ENCODE measurements at places on chromosomes 2 and 18. TPM values are rescaled to one million over a fixed set of nuclear protein-coding genes. Genes with fewer than 3 reads are reported as not detected.

The LIMS4 gene
- 0.59 TPM for total RNA-seq

The AQP12A gene
- total RNA-seq: not detected

The DES gene
- 0.08 TPM for total RNA-seq

The ABHD1 gene
- 1.3 TPM for total RNA-seq

The NCKAP5 gene
- total RNA-seq: 1.7 TPM

The CNGA3 gene
- total RNA-seq: not detected

The IL1RN gene
- 0.43 TPM for total RNA-seq

The LINC00305 gene
- total RNA-seq: not detected

The PRKCE gene
- total RNA-seq: 13.1 TPM

The RAB31 gene
- 32.2 TPM for total RNA-seq

The KLF7 gene
- total RNA-seq: 27.0 TPM

The NPHP1 gene
- 7.2 TPM for total RNA-seq

The ACTR2 gene
- total RNA-seq: 174 TPM

The TACR1 gene
- total RNA-seq: 0.39 TPM

The INPP5D gene
- total RNA-seq: 0.69 TPM

The RAMP1 gene
- not detected for total RNA-seq

The SKA1 gene
- total RNA-seq: 12.2 TPM

The TOGARAM2 gene
- total RNA-seq: 0.12 TPM

The TSPYL6 gene
- not detected for total RNA-seq

The DSG4 gene
- total RNA-seq: 0.02 TPM

All from A549 treated with DMSO at 1 μM for 4 hours (cell line).